ENCODE measurements at places on chromosomes 12 and 14.

DNA sequence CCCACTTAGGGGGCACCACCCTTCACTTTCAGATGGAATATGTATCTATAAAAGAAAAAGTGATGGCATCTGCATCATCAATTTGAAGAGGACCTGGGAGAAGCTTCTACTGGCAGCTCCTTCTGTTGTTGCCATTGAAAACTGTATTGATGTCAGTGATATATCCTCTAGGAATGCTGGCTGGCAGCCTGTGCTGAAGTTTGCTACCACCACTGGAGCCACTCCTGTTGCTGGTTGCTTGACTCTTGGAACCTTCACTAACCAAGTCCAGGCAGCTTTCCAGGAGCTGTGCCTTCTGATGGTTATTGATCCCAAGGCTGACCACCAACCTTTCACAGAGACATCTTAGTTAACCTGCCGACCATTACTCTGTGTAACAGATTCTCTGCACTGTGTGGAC is 44.7 kb downstream of the RIMKLB start:
- DNase-seq = no peak

DNA sequence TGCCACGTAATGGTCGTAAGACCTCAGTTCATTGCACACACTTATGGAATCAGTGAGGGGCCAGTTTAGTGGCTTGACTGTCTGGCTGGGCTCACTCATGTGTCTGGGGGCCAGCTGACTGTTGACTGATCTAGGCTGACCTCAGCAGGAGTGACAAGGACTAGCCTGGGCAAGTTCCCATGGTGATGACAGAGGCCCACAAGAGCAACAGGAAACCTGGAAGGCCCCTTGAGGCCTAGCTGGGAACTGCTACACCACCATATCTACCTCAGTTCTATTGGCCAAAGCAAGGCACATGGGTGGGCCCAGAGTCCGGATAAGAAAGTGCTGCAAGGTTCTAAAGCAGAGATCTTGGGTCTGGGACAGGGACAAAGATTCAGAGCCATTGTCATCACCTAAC is 21.3 kb upstream of the RFLNA start:
- no peak for DNase-seq

DNA sequence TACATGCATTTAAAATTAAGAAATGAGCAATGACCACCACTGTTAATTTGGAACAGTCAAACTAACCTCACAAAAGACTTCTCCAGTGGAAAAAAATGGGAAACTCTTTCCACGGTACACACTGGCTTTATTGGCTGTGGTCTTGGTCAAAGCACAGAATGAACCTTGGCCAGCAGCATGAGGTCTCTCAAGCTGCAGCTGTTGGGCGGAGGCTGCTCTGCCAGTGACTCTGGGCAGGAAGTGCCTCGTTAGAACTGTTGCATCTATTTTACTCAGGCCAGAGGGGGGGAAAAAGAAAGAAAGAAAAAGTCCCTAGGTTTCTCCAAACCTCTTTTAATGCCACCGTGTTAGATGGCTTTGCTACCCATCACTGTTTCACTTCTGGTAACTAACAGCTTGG is 279.8 kb upstream of the DIO2 start:
- DNase-seq = no peak

DNA sequence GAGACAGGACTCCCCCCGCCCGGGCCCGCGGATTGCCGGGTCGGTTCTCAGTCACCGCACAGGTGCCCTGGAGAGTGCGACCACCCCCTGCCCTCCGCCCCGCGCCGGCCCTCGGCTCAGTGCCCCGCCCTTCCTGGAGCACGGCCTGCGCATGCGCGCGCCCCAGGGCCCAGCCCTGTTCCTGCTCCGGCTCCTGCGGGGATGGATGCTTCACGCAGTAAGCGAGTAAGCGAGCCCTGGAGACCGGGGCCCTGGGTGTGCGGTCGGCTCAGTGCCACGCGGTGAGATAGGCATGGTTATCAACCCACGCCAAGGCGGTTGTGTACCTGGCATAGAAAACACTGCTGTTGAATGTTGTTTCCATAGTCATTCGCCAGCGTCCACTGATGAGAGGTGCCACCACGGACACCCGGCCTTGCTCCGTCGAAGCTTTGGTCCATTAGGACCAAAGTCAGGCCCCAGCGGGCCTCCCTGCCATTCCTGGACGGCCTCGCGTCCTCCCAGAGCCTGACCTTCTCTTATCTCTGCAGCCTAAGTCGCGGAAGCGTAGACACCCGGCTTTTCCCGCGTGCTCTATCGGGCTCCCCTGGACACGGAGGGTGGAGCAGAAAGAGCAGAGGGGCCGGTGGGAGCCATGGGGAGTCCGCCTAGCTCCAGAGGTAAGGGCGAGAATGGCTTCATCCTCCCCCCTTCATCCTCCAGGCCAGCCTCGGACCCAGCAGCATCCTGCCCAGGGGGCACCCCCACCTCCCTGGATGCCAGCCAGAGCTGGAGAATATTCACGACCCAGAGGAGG is 90.6 kb downstream of the PAPOLA start:
- no peak for DNase-seq

- no peak for DNase-seq
Measured at GRCh38 chr14:55071870-55072640, 20.6 kb downstream of the MAPK1IP1L start.

- DNase-seq = peak; percentile 23
Measured at GRCh38 chr14:52299692-52300278, 14.3 kb upstream of the PTGER2 start.

DNA sequence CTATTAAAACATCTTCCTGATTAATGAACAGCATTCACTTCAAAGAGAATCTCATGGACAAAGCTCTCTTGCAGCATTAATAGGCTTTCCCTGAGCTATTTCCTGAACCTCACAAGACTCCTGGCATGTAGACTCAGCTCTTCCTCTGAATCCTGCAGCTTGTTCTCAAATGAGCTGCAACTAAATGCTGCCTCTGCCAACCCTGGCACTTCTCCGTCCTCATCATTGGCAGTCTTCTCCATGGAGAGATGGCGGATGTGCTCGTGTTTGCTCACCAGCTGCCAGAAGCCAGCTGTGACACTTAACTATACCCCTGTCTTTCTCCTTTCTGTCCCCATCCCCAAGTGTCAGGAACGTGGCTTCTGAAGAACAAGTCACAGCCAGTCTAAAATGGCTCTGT is 232.1 kb downstream of the FOXN3 start:
- peak; percentile 76 for DNase-seq

DNA sequence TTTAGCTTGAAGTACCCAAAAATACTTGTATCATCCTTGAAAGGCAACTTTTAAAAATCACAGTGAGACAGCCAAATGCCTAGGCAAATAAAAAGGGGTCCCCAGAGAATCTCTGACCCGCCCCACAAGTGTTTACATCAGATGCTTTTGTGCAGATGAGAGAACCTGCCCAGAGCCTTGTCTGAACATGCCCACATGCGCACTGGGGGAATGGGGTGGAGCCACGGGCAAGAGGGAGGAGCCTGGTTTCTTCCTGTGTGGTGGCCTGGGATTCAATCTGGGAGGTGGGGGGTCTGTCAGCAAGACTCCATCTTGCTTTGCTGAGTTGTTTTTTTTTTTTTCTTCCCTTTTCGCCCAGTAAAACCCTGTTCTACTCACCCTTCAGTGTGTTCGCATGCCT is 381.7 kb upstream of the CCDC196 start:
- DNase-seq = no peak

GRCh38 chr12:84355561-84355960 is 557.0 kb downstream of the SLC6A15 start:
- DNase-seq = no peak
